ENCODE measurements at places on chromosomes 5 and 9. TPM values are rescaled to one million over a fixed set of nuclear protein-coding genes. Genes with fewer than 3 reads are reported as not detected.

DNA sequence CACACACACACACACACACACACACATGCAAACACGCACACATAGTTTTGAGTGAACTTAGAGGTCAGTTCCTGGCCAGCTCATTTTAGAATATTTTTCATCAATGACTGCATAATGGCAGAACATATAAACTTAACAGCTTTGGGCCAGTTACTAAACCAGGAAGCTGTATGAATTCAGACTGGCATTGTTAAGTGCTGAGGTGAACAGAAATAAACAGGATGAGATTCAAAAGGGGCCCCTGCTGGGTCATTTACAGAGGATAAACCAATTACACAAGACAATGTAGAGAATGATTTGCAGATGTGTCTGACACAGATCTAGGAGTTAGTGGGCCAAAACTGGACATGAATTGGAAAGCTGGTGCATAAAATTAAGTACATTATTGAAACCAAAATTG, 44.6 kb downstream of the MARCHF11 start:
- DNase-seq: no peak

GRCh38 chr9:38068701-38069628, at the start of gene SHB:
SHB (minus strand) TSS chr9:38069227; CDS start chr9:38068645, 582 bp downstream.
- no peak for DNase-seq

DNA sequence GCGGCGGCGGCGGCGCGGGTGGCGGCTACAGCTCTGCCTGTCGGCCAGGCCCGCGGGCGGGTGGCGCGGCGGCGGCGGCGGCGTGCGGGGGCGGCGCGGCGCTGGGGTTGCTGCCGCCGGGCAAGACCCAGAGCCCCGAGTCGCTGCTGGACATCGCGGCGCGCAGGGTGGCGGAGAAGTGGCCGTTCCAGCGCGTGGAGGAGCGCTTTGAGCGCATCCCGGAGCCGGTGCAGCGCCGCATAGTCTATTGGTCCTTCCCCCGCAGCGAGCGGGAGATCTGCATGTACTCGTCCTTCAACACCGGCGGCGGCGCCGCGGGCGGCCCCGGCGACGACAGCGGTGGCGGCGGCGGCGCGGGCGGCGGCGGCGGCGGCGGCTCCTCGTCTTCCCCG, 296 bp downstream of the ZSWIM6 start:
- DNase-seq: no peak

- DNase-seq: no peak
Observed at GRCh38 chr9:112494153-112494552, 7.5 kb downstream of the KIAA1958 start.

The DNAH5 gene
- not detected for total RNA-seq

DNA sequence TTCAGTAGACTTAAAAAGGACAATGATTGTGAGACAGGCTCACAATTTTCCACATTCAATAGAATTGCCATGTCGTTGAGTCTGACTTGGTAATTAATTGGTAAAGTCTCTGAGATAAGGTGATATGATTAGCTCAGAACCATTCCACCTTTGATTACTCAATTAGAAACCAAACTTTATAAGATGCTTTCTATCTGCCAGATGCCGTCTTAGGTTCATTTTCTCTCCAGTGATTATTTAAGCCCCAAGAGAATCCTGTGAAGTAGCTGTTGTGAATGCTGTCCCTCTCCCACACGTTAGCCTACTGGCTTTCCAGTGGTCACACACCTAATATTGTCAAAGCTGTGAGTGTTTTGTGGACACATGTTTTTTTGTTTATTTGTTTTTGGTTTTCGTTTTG, 528.9 kb upstream of the ZNF462 start:
- DNase-seq: no peak

GRCh38 chr9:125911861-125912644, 164.9 kb downstream of the PBX3 start:
- no peak for DNase-seq

DNA sequence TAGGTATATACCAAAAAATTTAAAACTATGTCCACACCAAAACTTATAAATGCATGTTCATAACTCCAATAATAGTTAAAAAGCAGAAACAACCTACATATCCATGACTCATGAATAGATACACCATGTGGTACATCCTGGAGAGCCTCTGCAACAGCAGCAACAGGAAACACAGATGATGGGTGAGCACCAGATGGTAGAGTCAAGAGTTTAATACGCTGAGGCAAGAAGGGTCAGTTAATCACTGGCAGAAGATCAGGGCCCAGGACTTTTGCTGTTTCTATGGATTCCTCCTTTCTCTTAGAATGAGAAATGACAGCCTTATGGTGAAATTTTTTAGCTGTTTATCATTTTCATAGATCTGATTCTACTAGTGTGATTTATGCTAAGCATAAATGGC, 351.8 kb upstream of the ADAMTSL1 start:
- DNase-seq: no peak

GRCh38 chr5:160534914-160535313, 113.3 kb downstream of the PTTG1 start:
- no peak for DNase-seq

- no peak for DNase-seq
Observed at GRCh38 chr9:113492343-113493202, 29.0 kb downstream of the RGS3 start.

DNA sequence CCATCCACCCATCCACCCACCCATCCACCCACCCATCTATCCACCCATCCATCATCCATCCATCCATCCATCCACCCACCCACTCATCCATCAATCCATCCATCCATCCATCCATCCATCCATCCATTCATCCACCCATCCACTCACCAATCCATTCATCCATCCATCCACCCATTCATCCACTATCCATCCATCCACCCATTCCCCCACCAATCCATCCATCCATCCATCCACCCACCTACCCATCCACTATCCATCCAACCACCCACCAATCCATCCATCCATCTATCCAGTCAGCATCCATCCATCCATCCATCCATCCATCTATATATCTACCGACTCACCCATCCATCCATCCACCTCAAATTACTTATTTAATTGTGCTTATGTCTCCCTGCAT, 36.9 kb upstream of the PHYKPL start:
- DNase-seq: no peak

The INSL4 gene
- total RNA-seq: not detected

The IL9 gene
- not detected for total RNA-seq
